ENCODE measurements at places on chromosomes 5 and 9.

DNA sequence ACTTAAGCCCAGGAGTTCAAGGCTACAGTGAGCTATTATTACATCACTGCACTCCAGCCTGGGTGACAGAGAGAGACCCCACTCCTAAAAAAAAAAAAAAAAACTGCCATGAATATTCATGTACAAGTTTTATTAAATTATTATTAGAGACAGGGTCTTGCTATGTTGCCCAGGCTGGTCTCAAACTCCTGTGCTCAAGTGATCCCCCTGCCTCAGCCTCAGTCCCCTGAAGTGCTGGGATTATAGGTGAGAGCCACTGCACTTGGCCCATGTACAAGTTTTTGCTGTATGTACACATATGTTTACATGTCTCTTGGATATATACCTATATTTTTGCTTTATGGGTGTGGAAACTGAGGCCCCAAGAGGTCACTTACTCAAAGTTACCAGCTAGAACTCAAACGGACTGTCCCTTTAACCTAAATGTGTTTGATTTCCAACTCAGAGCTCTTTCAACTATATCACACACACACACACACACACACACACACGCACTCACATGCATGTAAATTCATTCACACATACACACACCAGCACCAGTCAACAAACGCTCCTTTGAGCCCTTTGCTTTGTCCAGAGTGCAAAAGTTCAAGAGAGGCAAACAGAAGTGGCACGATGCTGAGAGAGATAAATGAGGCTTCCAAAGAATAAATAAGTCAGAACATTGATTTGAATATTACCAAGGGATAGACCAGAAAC is 42.3 kb upstream of the STRBP start:
- no peak for ATAC-seq

GRCh38 chr5:63155310-63155631 is 576.7 kb downstream of the LRRC70 start:
- no peak for ATAC-seq

- no peak for ATAC-seq
Measured at GRCh38 chr9:116685166-116685565, 1.9 kb upstream of the TRIM32 start.

DNA sequence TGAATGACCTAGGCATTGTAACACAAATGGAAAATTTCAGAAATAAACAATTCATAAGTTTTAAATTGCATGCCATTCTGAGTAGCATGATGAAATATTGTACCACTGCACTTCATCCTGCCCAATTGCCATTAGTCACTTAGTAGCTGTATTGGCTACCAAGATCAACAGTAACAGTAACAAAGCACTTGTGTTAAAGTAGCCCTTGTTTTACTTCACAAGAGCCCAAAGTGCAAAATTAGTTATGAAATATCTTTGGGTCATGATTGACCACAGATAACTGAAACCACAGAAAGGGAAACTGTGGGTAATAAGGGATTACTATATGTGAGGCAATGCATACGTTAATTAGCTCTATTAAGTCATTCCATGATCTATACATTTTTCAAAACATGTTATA is 33.3 kb upstream of the RORB start:
- no peak for ATAC-seq

GRCh38 chr9:111527347-111527746 is 2.4 kb downstream of the ZNF483 start:
- ATAC-seq = no peak

DNA sequence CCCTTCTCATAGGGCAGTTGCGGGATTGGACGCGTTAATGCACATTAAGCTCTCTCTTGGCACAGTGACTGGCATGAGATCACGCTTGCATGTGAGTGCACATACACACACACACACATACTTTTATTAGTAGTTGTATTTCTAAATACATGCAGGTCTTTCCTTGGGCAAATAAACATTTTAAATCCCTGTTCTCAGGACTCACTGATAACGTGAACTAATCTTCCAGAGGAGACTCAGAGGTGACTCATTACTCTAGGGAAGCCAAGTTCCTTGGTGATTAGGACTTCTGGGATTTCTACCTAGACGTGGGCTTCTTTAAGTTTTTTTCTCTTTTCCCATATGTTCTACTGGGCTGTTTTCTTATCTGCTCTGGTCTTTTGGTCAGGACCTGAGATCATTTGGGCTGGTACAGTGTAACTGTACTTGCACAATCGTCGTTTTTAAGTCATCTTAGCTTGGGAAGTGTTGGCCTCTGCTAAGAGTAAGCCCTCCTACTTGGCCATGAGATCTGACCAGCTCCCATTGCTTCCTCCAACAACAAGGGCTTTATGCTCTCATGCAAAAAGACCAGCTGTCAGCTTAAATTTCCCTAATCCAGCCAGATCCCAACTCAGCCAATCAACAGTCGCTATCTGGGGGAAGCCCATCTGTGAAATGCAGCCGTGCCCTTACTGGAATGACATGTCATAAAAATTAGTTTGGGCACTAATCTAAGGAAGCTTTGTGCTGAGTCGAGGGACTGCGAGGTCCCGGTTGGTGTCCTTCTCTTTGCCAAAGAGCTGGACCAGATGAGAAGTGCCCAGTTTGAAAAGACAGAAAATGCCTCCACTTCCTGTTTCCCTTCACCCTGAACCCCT is 176.4 kb upstream of the ANKRD55 start:
- no peak for ATAC-seq

DNA sequence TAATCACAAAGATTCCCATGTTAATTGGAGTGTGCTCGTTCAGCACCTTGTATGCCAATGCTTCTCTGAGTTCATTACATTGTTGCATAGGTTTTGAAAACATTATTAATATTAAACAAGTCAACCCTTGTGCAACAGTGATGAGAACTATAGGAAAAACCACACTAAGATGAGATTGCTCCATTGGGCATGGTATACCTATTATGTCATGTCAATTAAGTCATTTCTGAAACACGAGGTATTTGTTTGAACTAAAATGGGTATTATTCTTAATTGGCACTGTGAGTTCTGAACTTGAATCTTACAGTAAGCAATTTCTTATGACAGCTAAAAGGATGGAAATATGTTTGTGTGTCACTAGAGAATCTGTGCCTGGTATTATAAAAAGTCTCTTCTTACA is 447.7 kb downstream of the EFNA5 start:
- no peak for ATAC-seq

DNA sequence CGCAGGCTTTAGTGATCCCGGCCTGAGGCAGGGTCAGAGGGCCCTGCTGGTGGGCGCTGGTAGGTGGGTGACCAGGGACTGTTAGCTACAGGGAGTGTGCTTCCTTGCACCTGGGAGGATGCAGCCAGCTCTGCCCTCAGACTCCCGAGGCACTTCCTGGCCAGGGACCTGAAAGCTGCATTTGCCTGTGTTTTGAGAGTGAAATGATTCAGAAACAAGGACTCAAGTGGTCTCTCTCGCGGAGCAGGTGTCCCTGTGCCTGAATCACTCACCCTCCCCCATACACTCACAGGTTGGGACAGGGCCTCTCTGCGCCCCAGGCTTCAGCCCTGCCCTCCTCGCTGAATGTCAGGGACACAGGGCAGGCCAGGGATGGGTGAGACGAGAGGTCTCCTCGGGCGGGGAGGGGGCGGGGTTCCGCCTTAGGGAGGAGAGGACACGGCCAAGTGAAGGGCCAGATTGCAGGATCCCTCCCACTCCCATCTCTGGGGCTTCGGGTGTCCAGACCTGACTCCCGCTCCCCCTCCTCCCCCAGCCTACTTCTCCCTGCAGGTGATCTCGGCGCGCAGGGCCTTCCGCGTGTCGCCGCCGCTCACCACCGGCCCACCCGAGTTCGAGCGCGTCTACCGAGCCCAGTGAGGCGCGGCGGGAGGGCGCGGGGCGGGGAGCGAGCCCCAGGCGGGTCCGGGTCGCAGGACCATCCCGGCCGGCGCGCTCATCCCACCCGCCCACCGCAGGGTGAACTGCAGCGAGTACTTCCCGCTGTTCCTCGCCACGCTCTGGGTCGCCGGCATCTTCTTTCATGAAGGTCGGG is 1.5 kb downstream of the LTC4S start:
- peak; percentile 2 for ATAC-seq

DNA sequence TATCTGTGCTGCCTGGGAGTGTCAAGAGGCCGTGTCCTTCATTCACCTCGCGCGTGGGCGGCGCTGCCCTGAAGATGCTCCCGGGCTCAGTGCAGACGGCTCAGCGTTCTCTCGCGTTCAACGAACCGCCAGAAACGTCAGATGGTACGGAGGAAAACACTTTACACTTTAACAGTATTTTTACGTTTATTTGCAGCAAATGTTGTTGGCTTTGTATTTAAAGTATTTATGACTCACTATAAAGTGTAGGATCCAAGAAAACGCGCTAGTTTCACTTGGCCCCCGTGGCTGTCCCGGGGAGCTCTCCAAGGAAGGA is 544 bp upstream of the ERCC6L2 start:
- peak; percentile 11 for ATAC-seq

DNA sequence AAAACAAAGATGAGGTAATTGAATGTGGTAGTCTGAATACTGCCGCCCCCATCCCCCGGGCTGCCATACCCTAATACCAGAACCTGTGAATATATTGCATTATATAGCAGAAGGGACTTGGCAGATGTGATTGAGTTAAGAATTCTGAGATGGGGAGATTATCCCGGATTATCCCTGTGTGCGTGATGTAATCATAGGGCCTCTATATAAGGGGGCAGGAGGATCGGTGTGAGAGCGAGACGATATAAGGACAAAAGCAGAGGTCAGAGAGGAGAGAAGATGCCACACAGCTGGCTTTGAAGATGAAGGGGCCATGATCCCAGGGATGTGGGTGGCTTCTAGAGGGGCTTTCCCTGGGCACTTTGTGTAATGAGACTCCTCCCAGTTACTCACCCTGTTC is 101.7 kb upstream of the TLE1 start:
- no peak for ATAC-seq

- ATAC-seq = no peak
Measured at GRCh38 chr5:38465061-38465460, 91.4 kb downstream of the LIFR start.

GRCh38 chr5:111367115-111367514 is 142.9 kb downstream of the CAMK4 start:
- ATAC-seq = no peak

- ATAC-seq = no peak
Measured at GRCh38 chr9:129337336-129338140, 159.5 kb upstream of the IER5L start.

DNA sequence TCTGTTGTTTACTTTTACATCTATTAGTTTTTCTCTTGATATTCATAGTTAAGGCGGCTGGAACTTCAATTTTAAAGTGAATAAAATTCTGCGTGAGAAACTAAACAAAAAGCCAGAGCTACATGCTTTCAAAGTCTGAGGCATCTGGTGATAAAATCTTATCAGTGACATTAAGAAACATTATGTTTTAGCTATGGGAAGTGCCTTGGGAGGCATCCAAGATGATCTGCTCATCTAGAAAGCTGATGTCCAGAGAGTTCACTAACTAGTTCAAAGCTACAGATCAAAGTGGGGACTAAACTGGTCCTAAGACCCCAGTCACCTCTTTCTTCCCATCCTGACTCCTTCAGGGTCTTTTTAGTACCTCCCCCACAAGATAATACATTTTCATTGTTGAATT is 37.2 kb downstream of the MRPS27 start:
- ATAC-seq = no peak

GRCh38 chr9:135716045-135716444 is 14.1 kb downstream of the KCNT1 start:
- ATAC-seq = no peak

GRCh38 chr5:130090569-130091270 is 186.5 kb downstream of the CHSY3 start:
- no peak for ATAC-seq

DNA sequence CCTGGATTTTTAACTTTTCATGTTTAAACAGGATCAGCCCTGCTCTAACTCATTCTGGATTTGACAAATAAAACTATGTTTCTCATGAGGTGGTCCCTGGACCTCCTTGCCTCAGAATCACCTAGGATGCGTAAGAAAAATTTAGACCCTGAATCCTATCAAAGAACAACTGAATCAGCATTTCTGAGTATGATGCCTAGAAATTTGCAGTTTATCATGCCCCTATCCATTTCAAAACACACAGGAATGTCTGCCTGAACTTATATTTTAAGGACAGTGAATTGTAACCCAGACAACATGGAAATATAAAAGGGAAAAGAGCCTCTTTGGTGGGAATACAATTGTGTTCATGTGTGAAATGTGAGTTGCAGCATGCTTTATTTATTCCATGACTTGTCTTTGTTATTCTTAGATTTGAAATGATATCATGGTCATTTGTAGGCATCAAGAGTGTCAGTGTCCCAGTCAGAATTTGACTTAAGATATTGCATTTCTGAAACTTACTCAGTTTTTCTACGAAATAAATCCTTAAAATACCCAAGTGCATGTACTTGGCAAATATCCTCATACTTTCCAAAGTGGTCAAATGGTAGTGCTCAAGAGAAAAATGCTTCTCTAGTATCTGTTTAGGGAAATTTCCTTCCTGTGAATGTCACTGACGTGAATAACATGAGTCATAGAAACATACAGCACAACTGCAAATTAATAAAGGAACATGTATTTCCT is 144.3 kb downstream of the GIN1 start:
- no peak for ATAC-seq

GRCh38 chr5:22070186-22070728 is 782.9 kb downstream of the CDH12 start:
- ATAC-seq = no peak

DNA sequence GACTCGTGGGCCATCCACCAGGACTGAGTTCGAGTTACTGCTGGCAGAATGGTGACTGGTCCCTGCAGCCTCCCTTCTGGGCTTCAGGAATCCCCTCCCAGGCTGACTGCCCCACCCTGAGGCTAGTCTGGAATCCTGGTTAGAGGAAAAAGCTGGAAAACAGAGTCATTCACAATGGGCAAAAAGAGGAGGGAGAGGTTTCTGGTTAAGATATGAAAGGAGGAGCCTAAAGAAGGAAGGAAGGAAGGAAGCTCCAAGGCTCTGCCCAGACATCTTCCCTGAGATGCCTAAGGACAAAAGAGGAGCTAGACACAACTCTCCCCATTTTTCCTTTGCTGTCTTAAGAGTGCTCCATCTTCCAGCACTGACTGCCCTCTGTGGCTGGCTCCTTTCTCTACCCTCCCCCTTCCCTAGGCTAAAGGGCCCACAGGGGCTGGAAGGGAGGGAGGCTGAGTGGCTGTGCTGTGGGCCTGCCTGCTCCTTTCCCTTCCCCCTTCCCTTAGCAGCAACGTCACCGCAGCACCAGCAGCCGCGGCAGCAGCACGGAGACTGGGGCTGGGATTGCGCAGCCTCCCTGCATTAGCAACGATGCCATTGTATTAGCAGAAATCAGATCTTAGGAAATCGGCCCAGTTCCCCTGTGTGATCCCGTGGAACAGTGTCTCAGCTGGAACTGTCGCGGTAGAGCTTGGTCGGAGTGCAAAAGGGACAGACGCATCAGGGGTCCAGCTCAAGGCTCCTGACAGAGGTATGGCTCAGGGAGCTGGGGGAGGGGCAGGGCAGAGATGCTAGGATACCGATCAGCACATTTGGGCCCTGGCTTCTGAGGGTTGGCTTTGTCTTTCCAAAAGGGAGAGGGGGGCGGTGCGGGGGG is 48.7 kb downstream of the RUSC2 start:
- no peak for ATAC-seq

DNA sequence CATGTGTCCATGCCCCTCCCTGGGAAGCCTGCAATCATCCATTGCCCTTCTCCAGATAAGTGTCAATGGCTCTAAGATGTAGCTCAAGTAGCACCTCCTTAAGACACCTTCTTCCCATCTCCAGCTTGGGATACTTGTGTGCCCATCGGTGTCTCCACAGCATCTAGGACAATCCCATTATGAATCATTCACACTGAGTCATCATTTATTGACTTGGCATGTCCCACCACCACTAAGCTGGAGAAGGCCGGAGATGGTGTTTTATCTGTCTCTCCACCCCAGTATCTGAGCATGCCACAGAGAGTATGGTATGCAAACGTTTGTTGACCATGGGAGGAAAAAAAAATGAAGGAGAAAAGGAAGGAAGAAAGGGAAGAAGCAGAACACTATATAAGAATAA is 342.2 kb downstream of the TRIM32 start:
- ATAC-seq = no peak

- ATAC-seq = no peak
Measured at GRCh38 chr5:175753536-175754402, 95.9 kb downstream of the HRH2 start.
